ENCODE measurements at places on chromosomes 3 and 15.

DNA sequence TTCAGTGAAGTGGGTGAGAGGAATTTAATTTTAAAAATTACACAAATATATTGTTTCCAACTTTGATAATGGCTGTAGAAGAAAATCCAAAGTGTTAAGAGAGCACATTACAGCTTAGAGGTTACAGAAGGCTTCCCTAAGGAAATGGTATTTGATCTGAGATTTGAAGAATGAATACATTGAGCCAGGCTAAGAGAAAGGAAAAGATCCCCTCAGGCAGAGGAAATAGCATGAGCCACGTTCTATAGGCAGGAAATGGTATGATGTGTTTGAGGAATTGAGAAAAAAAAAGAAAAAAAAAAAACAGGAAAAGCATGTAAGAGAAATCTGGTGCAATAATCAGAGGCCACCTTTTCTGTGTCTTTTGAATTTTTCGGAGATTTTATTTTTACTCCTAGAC lies 48.6 kb downstream of the UNC13C start:
- no peak for DNase-seq

DNA sequence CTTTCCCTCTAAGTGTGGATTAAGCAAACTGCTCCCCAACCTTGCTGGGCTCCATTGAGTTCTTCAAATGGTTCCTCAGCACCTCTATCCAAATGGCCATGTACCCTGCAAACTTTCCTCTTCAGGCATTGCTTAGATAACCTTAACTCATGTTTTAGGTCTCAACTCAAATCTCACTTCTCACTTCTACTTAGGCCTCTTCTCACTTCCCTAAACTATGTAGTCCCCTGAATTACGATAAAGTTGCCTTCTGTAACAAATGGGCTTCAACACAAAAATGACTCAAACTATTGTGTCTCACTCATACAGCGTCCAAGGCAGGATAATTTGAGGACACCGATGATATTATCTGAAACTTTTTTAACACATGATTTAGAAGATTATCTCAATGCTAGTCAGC lies 62.4 kb upstream of the STAC start:
- DNase-seq: no peak

DNA sequence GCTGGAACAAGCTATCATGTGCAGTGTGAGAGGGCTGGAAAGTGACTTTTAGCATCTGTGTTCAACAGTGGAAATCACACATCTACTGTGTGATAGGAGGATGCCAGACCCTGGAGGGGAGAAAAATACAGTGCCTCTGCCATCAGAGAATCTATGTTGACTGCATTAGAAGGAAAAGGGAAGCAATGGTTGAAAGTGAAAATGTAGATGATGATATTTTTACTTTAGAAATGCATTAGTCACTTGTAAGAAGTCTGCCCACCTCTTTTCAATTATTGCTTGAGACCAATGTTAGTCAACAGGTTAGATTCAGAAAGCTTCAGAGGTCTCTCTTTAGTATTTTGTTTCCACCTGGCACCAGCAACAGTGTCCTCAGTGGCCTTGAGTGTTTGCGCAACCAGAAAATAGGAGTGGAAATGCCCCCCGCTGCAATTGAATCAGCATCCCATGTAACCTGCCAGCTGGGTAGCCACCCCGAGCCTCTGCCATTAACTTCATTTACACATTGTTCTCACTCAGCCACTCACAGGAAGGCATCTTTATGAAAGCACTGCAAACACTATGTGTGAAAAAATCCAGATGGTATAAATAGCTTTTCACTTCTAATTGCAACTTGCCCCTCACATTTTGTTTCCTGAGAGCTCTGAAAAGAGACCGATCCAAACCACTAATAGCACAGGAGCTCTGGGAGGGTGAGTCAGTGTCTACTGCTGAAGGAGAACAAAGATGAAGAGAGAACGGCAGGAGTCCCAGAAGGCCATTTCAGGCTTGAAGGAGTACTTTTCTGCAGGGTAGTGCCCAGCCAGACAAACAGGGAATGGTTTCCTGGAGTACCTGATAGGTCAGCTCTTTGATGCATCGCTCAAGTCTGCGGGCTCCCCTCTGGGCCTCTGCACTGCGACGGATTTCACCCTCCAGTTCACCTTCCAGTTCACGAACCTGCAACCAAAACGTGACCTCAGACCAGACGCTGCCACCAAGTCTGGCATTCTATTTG lies 92.1 kb downstream of the HHLA2 start:
- DNase-seq: no peak

- DNase-seq: no peak
Measured at GRCh38 chr3:188453431-188454384, 299.8 kb downstream of the LPP start.

- no peak for DNase-seq
Measured at GRCh38 chr3:176663387-176663786, 533.9 kb downstream of the TBL1XR1 start.

- DNase-seq: no peak
Measured at GRCh38 chr15:90286678-90287077, 21.2 kb downstream of the NGRN start.

DNA sequence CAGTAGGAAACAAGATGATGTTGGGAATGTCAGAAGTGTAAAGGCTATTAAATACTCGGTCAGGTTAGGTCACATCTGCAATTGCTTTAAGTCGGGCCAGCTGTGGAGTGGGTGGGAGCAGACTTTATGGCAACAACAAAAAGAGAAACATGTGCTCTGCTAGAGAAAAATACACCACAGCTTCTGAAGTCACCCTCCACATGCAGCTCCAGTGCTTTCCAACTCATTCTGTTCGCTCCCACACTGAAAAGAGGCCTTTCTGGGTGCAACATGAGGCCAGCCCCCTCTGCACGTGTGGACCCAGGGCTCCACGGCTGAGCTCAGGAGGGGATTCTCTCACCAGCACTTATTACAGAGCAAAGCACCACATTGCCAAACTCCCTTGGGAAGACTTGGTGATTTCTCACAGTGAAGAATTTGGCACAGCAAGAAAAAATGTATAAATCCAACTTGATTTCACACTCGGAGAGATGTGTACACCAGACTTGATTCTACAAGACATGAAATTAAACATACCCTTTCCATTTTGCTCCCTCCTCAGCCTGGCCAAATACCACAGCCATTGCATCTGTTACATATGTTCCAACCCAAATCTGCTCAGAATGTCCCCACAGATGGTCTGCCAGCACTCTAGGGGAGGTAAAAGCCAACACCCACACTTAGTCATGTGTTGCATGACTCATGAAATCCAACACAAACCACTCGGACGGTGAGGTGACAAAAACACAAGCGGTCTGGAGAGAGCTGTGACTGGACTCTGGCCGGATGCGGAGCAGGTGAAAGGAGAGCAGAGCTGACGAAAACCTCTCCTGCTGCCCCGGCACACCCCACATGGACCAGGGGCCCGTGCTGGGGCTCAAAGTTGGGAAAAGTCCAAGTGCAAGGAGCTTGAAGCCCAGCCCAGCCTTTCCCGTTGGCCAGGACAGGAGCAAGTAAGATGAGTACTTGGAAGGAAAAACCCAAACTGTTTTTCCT lies 74.6 kb downstream of the ITGB5 start:
- peak; percentile 88 for DNase-seq

DNA sequence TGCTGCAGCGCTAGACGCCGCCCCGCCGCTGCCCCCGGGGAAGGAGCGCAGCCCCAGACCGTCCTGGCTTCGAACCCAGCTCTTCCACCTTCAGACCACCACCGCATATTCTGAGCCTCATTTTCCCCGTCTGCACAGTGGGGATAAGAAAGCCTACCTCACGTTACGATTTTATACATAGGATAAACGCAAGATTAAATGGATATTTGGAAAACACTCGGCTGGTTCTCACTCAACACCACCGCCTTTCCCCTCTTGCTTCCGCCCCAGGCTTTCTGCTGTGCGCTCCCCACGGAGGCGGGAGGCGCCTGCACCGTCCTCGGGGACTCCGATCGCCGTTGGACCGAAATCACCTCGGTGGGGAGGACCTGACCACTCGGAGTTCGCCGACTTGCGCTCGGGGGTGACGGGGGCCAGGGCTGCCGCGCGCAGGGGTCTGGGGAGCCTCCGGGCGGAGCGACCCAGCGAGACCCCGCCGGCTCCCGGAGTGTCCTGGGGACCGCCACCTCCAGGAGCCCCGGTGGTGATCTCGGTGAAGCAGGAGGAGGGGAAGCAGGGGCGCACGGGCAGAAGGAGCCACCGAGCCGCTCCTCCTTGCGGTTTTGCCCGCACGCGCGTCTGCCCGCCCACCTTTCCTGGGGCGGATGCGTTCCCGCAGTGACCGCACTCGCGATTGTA lies 4.0 kb downstream of the FBXL22 start:
- no peak for DNase-seq

DNA sequence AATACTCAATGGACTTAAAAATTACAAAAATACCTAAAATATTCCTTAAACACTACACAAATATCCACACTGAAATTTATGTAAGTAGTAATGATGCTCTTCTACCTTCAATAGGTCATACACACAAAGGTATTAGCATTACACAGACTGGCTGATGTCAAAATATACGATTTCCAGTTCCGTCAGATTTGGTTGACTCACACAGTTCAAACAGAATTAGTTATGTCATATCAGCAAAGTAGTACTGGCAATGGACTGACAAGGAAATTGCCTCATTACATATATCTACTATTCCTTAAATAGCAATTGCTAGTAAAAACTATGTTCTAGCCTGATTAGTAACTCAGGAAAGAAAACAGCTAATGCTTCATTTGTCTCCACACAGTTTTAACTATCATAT lies 70.8 kb downstream of the ADAM10 start:
- DNase-seq: no peak

- no peak for DNase-seq
Measured at GRCh38 chr15:47718497-47719437, 1.5 kb downstream of the SEMA6D start.

- DNase-seq: no peak
Measured at GRCh38 chr3:36229496-36229895, 150.8 kb upstream of the STAC start.

GRCh38 chr15:39459548-39459947 lies 121.3 kb upstream of the THBS1 start:
- DNase-seq: no peak

GRCh38 chr3:1774597-1774996 lies 324.1 kb upstream of the CNTN4 start:
- DNase-seq: no peak

DNA sequence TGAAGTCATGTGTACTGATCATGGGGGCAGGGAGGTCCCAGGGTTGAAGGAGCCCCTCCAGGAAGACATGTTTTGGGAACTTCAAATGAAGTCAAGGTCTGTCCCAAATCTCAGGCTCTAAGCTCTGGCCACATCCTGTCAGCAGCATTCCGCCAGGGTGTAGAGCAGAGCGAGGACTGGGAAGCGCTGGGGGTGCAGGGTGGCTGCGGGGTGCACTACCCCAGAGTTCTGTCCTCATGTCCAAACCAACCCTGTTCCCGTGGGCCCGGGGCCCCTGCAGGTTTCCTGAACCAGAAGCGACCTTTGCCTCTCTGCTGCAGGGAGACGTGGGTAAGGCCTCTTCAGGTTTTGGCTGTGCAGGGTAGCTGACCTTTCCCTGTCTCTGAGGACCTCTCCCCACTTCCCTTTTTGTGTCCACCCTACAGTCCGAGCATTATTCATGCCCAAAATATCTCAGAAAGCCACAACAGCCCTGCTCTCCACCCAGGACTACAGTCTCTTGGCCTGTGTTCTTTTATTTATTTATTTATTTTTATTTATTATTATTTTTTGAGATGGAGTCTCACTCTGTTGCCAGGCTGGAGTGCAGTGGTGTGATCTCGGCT lies 26.6 kb upstream of the FLNB start:
- no peak for DNase-seq

DNA sequence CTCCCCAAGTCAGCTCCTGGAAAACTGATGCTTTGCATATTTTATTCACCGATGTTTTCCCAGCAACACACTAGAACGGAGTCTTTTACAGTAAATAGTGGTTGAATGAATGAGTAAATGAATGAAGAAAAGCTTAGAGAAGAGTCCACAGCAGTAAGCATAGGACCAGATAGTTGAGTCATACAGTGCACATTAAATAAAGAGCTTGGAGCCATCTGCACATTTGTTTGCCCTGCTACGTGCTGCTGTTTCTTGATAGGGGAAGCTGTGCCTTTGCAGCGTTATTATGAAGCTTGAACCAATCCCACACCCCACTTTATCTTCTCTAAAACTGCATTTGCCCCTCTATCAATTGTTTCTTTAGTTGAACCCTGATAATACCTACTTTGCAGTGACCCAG lies 1.2 kb downstream of the FAM98B start:
- DNase-seq: no peak

DNA sequence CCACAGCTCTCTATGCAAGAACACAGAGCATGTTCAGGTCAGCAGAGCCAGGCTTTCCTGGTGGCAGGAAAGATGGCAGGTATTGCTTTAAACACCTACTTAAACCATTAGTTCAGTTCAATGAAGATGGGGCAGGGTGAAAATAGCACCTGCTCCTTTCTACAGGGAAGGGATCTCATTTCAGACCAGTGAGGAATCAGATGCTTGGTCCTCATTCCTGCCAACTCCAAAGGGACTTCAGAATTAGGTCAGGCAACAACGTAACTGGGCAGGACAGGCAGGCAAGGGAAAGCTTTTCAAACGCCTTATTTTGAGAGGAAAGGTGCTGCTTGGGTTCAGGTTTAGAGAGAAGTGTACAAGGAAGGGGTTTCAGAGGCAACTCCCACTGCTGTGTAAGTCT lies 12.6 kb upstream of the RPS17 start:
- DNase-seq: no peak

DNA sequence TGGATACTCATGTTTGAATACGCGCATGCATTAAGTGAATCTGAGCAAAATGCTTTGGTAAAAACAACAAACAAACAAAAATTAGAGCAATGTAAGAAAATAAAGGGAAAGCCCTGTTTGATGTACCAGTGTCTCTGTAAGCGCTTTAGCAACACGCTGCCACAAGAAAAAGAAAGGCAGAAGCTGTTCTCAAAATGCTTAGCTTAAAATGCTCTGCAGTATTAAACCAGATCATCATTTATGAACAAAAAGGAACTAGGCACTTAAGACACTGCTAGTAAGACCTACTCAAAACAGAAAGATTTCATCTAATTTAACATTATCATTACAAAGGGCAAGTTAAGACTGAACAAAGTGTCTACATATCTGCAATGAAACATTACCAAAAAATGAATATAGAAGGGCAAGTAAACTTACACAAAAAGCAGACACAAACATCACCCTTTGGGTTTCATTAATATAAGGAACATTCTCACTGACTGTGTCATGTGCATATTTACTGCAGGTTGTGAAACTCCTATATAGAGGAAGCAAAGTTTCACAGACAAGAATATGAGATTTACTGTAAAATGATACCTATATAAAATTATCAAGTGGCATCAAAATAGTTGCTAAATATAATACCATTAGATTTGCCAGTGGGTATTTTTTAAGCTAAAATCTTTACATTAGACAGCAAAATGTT lies 102.1 kb downstream of the FBXL22 start:
- DNase-seq: no peak

- DNase-seq: no peak
Measured at GRCh38 chr3:61520966-61521628, 40.3 kb upstream of the PTPRG start.

- DNase-seq: no peak
Measured at GRCh38 chr15:90097475-90097874, 4.8 kb downstream of the IDH2 start.

GRCh38 chr3:138370321-138370720 lies 21.9 kb downstream of the MRAS start:
- DNase-seq: no peak

All from fibroblast of skin of left quadriceps (primary cell).